ENCODE measurements at places on chromosomes 2 and 18. TPM values are rescaled to one million over a fixed set of nuclear protein-coding genes. Genes with fewer than 3 reads are reported as not detected.

DNA sequence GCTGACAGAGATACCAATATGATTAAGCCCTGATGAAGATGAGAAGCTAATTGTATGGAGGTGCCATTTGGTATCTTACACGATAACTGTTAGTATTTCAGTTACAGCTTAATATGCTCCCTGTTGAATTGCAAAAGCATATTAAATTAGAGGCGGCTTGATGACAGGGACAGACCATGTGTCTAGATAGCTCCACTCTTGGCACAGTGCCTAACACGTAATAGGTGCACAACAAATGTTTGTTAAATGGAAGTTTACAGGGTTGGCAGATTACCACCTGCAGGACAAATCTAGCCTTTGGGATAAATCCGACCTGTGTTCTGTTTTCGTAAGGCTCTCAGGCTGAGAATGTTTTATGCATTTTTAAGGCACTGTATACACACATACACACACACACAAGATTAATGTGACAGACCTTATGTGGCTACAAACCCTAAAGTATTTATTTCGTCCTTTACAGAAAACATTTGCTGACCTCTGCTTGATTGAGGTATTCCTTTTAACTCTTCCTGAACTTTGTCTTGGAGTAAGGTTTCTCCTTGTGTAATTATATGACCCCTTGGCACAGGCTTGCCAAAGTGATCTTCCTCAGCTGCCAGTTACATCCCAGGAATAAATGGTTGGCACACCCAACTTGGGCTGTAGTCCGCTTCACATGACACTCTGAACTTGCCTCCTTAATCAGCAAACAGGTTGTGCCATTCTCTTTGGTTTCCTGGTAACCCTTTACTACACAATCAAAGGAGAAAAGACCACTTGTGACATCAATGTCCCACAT lies 348.9 kb downstream of the HRH4 start:
- no peak for DNase-seq

GRCh38 chr2:59029058-59029457 lies 787.9 kb upstream of the FANCL start:
- DNase-seq = no peak

DNA sequence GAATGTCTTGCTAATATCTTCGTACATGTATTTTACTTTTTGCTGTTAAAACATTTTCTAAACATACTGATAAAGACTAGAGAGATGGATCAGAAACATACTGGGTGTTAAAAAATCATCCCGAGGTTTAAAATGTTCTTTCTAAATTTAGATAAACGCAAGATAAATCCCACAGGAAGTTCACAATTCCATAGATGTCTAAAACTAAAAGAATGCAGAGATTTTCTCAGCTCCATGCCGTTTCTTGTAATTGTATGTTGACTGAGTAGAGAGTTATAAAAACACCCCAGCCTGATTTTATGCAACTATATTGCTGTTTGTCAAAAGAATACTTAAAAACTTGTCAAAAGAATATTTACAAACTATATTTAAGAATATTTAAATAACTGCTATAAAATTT lies 455.7 kb downstream of the ARHGAP15 start:
- DNase-seq = no peak

DNA sequence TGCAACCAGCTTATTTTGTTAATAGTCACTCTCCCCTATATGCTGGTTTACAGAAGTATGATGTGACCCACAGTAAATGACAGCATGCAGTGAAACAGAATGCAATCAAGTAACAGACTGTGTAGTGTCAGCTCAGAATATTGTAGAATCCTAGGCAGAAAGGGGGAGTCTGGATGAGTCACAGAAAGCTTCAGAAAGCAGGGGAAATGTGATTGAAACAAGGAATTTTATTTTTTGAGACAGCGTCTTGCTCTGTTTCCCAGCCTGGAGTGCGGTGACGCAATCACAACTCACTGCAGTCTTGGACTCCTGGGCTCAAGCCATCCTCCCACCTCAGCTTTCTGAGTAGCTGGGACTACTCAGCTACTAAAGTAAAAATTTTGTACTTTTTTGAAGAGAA lies 219.9 kb upstream of the FBXO11 start:
- no peak for DNase-seq

DNA sequence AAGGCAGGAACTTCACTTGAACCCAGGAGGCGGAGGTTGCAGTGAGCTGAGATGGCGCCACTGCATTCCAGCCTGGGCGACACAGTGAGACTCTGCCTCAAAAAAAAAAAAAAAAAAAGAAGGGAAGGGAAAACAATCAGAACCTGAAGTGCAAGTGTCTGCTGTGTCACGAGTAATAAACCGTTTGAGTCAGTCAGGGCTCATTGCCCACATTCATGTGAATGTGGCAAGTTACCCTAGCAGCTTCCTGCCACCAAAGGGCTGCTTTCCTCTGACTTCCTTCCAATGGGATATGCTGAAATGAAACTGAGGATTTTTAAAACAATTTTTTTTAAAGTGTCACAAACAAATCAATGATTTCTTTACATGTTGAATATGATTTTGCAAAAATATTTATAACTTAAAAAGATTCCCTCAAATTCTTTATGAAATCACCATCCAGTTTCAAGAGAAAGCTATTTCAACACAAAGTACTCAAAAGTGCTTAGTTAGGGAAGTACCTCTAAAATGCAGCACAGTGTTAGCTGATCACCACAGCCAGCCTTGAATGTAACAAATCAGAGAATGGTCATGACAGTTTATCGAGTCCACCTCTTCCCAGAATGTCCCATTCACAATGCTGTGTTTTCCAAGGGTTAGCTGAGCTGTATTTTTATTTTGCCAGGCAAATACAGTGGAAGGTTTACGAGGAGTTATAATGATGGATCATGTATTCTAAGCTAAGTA lies 36.4 kb downstream of the WDSUB1 start:
- DNase-seq = no peak

- DNase-seq = no peak
Observed at GRCh38 chr2:160303076-160303475, 103.0 kb upstream of the ITGB6 start.

GRCh38 chr18:38747153-38747552 lies 1181.6 kb upstream of the CELF4 start:
- no peak for DNase-seq

- no peak for DNase-seq
Observed at GRCh38 chr2:209726311-209726710, 45.3 kb upstream of the UNC80 start.

- no peak for DNase-seq
Observed at GRCh38 chr18:79423211-79424007, 27.7 kb downstream of the NFATC1 start.

- no peak for DNase-seq
Observed at GRCh38 chr2:38793511-38793910, 15.5 kb downstream of the GEMIN6 start.

GRCh38 chr2:10057231-10058107 lies 14.1 kb downstream of the KLF11 start:
- no peak for DNase-seq

- DNase-seq = no peak
Observed at GRCh38 chr2:81583311-81584108, 1279.0 kb upstream of the LRRTM1 start.

The SDC1 gene
- not detected for total RNA-seq

The FBXO41 gene
- total RNA-seq = 25.7 TPM

The STON1 gene
- total RNA-seq = 0.86 TPM

All from activated B cell treated with CpG ODN at 0.5 μM for 24 hours (primary cell).